ENCODE measurements at places on chromosomes 3 and 15.

- DNase-seq = no peak
Observed at GRCh38 chr15:23503980-23504379, 56.9 kb upstream of the GOLGA6L2 start.

DNA sequence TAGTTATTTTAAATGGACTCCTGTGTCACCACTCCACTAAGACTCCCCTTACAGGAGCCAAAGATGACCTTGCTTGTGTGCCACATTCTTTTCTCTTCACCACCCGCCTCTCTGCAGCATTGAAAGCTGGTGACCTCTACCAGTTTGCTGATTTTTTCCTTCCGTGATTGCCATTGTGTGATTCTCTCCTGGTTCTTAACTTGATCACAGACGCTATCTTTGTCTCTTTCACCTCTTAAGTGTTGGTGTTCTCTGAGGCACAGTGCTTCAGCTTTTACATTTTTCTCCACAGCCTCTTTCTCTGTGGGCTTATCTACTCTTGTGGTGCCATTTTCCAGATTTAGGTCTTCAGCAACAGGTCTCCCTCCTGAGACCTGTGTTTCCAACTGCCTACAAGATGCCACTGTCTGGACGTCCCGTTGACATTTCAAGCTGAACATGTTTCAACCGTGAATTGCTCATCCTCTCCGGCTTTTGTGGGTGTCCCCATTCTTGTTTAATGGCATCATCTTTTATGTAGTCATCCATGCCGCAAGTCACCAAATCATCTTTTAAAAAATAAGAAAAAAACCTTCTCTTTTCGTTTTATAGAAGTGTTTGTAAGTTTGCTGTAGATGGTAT is 26.5 kb downstream of the IQGAP1 start:
- DNase-seq = peak; percentile 2

DNA sequence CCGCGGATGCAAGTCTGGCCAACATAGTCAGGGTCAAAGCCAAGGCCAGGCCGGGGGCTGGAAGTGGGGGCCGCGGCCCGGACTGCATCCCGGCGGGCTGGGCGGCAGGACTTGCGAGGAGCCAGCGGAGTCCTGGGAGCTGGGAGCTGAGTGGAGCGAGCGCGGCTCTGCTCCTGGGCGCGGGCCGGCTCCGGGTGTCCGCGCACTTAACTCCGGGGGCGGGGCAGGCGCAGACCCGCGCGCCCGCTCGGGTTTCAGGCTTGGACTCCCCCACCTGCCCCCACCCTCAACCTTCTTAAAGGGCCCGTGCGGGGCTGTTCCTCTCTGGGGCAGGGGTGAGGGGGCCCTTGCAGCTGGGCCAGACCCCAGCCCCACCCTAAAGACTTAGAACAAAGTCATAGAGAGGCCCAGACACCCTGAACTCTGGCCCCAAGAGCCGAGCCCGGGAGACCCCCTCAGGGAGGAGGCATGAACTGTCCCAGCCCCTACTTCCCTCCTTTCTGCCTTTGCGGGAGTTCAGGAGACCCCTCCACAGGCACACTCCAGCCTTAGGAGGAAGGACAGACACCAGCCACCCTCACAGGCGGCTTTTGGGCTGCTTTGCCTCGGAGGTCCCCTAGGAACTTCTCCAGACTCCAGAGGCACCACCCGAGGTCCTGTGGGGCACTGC is at the start of gene CSPG4:
TSS of gene CSPG4 (minus strand) at position 181 of the 670 bp plus-strand sequence. CDS start at position 88, 93 bp downstream.
- DNase-seq = no peak

GRCh38 chr15:70493787-70494516 is 269.4 kb downstream of the UACA start:
- no peak for DNase-seq

- DNase-seq = no peak
Observed at GRCh38 chr3:94064243-94064860, 1.5 kb downstream of the NSUN3 start.
